A172 (cell line): ENCODE measurements at places on chromosomes 1 and 21. TPM values are rescaled to one million over a fixed set of nuclear protein-coding genes. Genes with fewer than 3 reads are reported as not detected.

Gene IL20
- total RNA-seq = not detected in 2 replicates

Gene RGS5
- total RNA-seq = 22.5 and 29.6 TPM in 2 replicates

Gene ERICH3
- total RNA-seq = 0.07 TPM in 1 of 2 replicates, not detected in the other

Gene RCAN3
- 8.3 and 8.4 TPM in 2 replicates for total RNA-seq

DNA sequence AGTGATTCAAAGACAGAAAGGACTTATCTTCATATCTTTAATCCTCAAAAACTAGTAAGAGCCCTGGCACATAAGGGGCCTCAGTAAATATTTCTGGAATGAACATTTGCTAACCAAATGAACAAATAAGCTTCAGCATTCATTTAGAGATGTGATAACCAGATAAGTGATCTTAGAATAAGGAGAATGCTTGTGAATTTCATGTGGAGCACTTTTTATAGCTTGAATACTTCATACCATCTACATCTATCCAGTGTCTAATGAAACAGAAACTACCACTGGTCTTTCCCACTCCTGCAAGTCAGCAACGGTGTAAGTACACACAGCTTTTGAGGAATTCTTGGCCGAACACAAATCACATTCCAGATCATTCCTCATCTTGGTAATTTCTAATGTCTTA is 38.5 kb downstream of the EDEM3 start:
- no peak for DNase-seq

DNA sequence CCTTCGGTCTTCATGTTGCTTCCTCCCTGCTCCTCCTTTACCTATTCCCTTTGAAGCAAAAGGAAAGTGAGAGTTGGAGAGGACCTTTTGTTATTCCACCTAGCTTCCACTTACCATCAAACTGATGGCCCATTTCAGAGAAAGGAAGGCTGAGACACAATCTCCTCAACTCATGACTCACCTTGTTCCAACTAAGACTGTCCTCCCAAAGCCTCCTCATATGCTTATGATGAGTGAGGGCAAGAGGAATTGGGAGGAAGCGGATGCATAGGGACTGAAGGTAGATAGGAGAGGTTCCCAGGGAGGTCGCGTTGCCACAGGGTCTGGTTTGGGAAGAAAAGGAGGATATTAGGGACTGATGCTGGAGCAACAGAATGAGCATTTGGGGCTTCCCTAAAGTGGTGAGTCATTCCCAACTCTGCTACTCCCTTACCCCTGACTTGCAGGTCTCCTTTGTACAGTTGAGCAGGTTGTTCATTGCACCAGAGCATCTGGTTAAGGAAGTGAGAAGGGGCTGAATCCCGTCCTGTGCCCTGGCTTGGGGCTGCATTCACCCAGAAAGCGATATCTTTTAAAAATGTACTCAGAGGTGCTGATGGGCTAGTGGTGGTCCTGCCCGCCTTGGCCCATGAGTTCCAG is 35.0 kb downstream of the LGR6 start:
- DNase-seq = no peak

Gene S100A2
- 41.3 and 63.0 TPM in 2 replicates for total RNA-seq

DNA sequence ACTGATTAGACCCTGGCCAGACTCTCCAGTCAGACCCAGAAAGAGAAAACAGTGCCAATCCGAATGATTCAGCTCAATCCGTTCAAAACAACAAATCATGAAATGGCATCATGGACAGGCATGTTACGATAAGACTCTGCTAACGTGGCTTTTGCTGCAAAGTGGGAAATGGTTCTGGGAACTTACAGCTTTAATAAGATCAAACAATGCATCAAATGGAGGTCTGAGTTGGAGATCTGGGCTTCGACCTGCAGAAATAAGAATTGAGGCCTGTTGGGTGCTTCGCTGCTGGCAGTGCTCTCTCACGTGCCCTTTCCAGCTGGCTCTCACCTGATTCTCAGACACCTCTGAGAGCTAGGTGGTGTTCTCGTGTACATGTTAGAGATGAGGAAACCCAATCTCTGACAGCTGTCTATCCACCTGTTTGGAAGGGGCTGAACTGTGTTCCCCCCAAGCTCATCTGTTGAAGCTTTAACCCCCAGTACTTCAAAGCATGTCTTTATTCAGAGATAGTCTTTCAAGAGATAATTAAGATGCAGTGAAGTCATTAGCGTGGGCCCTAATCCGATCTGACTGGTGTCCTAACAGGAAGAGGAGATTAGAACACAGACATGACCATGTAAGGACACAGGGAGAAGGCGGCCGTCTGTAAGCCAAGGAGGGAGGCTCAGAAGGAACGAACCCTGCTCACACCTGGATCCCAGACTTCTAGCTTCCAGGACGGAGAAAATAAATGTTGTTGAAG is 45.5 kb upstream of the ETS2 start:
- DNase-seq = peak; percentile 56

- DNase-seq = peak; percentile 18
Observed at GRCh38 chr21:42684109-42684916, 30.9 kb downstream of the PDE9A start.

Gene KIAA1614
- total RNA-seq = 3.8 and 9.4 TPM in 2 replicates

GRCh38 chr1:66503841-66504470 is 30.0 kb upstream of the SGIP1 start:
- peak; percentile 59 for DNase-seq

DNA sequence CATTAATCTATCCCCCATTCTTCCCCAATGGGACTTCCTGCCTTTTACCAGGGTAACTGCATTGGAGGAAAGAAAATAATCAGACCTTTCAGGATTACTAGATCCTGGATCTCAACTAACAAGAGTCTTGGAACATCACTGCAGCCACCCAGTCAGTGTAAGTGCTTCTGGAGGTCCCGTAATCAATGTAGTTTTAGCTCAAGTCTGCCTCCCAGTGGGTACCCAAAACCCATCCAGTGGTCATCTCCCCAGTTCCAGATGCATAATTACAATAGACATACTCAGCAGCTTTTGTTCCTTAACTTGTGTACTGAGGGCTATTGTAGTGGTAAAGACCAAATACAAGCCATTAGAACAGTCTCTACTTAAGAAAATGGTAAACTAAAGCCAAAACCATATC is 319.1 kb downstream of the GPATCH2 start:
- DNase-seq = no peak

Gene OR6N1
- total RNA-seq = not detected in 2 replicates

- DNase-seq = no peak
Observed at GRCh38 chr1:22824466-22824865, 113.8 kb downstream of the EPHB2 start.

Gene RIMS3
- total RNA-seq = 3.1 and 3.6 TPM in 2 replicates

GRCh38 chr21:18252256-18252655 is 7.6 kb downstream of the CHODL start:
- DNase-seq = no peak

Gene GJA4
- not detected in 2 replicates for total RNA-seq

DNA sequence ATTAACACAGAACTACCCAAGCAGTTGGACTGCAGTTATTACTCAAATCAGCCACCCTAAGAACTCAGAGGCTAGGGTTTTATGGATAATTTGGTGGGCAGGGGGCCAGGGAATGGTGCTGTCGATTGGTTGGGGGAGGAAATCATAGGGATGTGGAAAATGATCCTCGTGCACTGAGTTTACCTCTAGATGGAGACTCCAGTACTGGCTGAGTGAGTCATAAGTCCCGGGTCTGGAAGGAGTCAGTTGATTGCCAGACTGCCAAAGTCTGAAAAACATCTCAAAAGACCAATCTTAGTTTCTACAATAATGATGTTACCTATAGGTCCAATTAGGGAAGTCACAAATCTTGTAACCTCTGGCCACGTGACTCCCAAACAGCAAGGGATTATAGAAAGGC is 257.5 kb upstream of the PRMT6 start:
- no peak for DNase-seq

GRCh38 chr1:41411229-41411628 is 50.0 kb downstream of the FOXO6 start:
- DNase-seq = no peak

Gene DMRTA2
- total RNA-seq = 1.1 and 1.8 TPM in 2 replicates

Gene BMP8B
- total RNA-seq = 0.26 and 0.55 TPM in 2 replicates

DNA sequence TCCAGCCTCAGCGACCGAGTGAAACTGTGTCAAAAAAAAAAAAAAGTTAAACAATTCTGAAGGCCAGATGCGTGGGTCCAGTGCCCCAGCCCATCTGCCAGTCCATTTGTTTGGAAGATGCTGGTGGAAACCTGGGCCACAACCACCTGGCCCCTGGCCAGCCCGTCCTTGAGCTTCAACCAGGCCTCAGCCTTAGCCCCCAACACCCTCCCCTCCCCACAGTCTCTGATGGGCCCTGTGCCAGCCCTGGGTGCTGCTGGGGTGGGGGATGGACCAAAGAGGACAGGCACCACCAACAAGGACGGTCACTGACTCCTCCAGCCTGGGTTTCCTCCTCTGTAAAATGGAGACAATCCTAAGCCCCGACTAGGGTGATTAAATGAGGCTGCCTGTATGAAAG is 19.6 kb upstream of the PLEKHG5 start:
- DNase-seq = no peak

DNA sequence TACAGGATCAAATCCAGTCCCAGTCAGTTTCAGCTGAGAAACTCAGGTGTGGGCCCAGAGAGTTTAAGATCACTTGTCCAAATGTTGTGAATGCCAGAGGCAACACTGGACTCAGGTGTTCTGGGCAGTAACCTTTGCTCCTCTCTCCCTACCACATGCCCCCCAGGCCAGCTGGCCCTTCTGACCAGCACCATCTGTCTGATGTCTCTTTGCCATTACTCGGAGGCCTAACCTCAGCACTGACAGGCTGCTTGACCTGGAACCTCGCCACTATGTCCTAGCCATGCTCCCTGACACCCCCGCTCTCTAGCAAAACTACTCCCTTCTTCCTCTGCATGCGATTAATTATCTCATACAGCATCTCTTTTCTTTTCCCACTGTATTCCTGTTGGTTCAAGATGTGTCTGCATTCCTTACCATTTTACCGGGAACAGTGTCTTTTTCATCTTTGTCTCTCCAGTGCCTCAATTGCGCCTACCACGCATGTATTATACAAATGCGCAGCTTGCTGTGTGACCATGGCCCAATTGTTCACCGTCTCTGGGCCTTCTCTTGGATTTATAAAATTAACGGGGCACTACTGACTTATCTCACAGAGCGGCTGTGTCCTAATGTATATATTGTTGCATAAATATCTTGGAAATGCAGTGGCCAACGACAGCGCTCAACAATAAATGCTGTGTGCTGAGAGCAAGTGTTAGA is 159.5 kb upstream of the IRF2BP2 start:
- DNase-seq = no peak

DNA sequence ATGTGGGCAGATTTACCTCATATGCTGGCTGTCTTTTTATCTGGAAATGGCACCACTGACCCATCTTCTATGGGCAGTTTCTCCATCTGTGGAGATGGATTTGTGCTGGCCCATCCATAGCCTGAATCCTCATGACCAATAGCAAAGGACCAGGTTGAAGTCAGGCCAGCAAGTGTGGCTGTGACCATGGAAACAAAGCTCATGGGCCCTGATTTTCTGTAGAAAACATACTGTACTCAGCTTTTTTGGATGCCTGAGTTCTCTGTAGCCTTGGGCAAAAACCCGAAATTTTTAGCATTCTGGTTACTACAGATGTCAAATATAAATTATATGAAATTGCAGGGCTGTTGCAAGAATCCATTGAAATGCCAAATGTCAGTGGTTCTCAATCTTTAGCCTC is 155.0 kb downstream of the PLXNA2 start:
- no peak for DNase-seq

GRCh38 chr1:39102537-39103327 is 76.6 kb downstream of the NDUFS5 start:
- DNase-seq = peak; percentile 73

DNA sequence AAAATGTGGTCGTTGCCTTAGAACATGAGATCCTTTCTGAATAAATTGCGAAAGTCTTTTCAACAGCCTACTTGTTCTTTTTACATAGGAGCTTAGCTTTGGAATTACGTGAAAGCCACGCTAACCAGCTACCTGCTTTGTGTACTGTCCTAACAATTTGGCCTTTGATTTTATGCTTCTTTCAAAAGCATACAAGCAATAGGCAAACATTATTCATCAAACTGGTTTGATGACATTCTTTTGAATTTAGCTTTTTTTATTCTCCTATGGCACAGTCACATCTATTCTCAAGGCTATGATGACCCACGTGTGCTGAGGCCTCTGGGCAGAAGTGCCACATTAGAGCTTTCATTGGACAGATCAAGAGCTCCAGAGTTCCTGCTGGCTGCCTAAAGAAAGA is 178.0 kb upstream of the DPT start:
- no peak for DNase-seq

DNA sequence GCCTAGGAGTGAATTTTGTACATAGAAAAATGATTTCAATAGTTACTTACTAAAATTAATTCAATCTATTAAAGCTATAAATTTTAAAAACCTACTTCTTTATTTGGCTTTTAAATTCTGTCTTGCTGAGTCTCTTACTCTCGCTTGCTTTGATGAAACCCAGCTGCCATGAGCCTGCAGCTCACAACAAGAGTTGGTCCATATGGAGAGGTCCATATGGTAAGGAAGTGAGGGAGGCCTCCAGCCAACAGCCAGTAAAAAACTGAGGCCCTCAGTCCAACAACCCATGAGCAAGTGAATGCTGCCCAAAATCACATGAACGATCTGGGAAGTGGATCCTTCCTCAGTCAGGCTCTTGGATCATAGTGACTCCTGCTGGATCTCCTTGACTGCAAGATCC is 89.9 kb upstream of the CXADR start:
- no peak for DNase-seq

DNA sequence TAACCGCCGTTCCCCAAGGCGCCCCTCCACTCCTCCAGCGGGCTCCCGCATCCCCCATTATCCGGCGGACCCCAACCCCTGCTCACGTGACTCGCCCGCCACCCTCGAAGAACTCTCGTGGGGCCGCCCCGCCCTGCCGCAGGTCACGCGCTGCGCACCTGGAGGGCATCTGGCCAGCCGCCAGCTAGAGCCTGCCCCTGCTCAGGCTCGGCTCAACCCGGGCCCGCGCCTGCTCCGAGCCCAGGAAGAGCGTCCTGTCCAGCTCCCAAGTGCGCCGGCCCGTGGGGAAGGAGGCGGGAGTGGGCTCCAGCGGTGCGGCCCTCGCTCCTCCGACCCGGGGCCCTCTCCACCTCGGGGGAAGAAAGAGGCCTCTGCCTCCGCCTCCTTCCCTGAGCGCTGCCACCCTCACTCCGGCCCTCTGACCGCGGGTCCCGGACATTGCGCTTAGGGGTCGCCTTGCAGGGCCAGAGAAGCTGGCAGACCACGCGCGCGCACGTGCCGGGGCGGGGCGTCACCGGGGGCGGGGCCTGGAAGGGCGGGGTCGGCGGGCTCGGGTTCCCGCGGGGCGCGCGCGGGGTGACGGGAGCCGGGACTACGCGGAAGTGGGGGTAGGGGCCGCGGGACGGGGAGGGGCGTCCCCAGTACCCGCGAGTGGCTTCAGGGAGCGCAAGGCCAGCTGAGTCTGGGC is 28.4 kb downstream of the HMGN2 start:
- DNase-seq = peak; percentile 51

DNA sequence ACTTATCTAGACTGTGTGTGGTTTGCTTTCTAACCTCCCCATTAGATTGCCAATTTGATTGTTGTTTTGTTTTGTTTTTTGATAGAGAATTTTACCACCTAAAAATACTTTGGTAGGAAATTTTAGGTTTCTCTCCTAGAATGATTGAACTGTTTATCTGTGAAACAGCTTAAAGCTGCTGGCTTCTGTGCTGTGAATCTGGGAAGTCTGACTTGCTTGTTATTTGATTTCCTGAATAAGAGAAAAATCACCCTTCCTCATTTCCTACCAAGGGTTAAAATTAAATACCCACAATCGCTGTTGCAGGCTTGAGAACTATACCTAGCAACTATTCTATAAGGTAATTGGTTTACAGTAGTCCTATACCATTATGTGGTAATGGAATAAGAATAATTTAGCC is 198.9 kb upstream of the CACYBP start:
- no peak for DNase-seq

GRCh38 chr1:231322880-231323530 is 14.6 kb downstream of the EXOC8 start:
- DNase-seq = no peak
